GM23248 (cell line): ENCODE measurements at places on chromosomes 7 and 10. TPM values are rescaled to one million over a fixed set of nuclear protein-coding genes. Genes with fewer than 3 reads are reported as not detected.
A peak's percentile ranks its signal among the peaks of the same experiment; 100 is the strongest.

The NPSR1 gene
- not detected in 2 replicates for total RNA-seq

The POLR1F gene
- 12.5 and 15.9 TPM in 2 replicates for total RNA-seq

The MGMT gene
- 15.7 and 28.5 TPM in 2 replicates for total RNA-seq

The ARF5 gene
- 263 and 269 TPM in 2 replicates for total RNA-seq

The BMPER gene
- 85.2 and 97.3 TPM in 2 replicates for total RNA-seq

The FRMPD2 gene
- not detected in 2 replicates for total RNA-seq

DNA sequence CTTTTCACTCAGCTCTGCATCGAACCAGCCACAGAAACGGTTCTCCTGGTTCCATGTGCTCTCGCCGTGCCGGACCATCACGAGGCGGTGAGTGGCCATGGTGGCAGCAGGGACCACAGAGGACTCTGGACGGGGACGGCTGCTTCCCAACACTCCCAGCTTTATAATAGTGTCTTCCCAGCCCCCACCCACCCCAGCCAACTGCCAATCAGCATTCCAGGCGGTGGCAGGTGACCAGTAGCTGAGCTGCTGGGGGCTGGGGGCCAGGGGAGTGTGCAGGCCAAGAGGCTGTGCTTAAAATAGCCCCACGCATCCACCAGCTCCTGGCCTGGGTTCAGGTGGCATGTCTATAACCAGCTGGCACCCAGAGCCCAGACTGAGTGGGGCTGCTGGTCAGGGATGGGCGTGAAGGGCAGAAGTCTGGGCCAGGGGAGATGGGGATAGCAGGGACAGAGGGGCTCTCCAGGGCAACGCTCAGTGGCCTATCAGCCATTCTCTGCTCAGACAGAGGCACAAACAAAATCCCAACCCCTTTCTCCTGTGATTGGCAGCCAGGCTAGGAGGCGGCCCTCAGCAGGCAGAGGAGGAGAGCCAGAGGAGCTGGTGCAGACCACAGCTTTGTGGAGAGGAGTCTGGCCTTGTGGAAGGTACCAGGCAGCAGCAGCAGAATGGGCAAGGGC, at the start of gene PGAM2:
PGAM2 (minus strand) TSS at position 137 of the 680 bp plus-strand sequence; CDS start at position 99, 38 bp downstream.
- 0 out of 2 replicates have a peak, but pooled peaks cover 3% of the 10 kb centered on the region for H3K4me1 ChIP-seq
- no peaks in the 10 kb centered on the region for H3K27me3 ChIP-seq
- H3K4me3 ChIP-seq, result no peak within 1 kb of the TSS
- peak; percentile 30 for DNase-seq
- no peak within 1 kb of the TSS for H3K27ac ChIP-seq

GRCh38 chr10:69434169-69434568, 17.1 kb upstream of the TSPAN15 start:
- peak; percentile 34 for DNase-seq
- peaks cover 13% of the 10 kb centered on the region for H3K4me1 ChIP-seq
- H3K27me3 ChIP-seq, result no peaks in the 10 kb centered on the region
- H3K4me3 ChIP-seq, result no peak overlapping the region
- H3K36me3 ChIP-seq, result no peaks in the 10 kb centered on the region

DNA sequence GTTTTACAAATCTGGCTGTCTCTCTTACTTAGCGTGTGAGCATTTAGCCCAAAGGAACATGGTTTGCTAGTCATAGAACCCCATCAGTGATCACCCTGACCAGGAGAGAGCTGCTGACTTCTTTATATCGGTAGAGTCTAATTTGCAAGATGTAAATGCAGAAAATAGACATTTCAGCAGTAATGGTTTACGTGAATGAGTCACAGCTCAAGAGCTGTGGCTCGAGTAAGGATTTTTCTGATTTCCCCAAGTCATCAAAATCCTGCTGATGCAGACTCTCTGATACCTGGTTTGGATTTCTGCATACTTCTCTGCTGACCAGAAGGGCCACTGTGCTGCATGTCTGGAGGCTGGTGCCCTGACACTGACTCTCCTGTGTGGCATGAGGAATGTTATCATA, 25.7 kb downstream of the NUB1 start:
- no peaks in the 10 kb centered on the region for H3K27me3 ChIP-seq
- peak; percentile 59 for DNase-seq
- H3K27ac ChIP-seq, result peak overlapping the region; percentile 55; the same call in 1 of the 2 replicates
- H3K4me3 ChIP-seq, result no peak overlapping the region
- peaks cover 29% of the 10 kb centered on the region for H3K4me1 ChIP-seq

- DNase-seq, result no peak
- H3K4me1 ChIP-seq, result peaks cover 31% of the 10 kb centered on the region
- no peaks in the 10 kb centered on the region for H3K27me3 ChIP-seq
- H3K4me3 ChIP-seq, result no peak overlapping the region
Measured at GRCh38 chr10:61460835-61461234, 7.7 kb upstream of the TMEM26 start.

The PANK1 gene
- total RNA-seq, result 3.6 and 4.6 TPM in 2 replicates

DNA sequence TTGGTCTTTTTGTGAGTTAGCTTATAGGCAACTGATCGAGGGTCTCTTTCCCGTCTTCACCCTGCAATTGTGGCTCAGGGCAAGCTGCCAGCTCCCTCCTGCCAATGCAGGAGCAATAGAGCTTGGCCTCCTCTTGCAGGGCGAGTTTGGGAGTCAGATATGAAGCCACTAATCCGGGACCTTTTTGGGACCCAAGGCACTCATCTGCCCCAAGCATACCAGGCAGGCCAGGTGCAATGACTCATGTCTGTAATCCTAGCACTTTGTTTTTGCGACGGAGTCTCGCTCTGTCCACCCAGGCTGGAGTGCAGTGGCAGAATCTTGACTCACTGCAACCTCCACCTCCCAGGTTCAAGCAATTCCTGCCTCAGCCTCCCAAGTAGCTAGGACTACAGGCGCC, 21.1 kb downstream of the LIMK1 start:
- H3K4me3 ChIP-seq, result no peak overlapping the region
- peaks cover 8% of the 10 kb centered on the region for H3K4me1 ChIP-seq
- no peak overlapping the region for H3K27ac ChIP-seq
- no peaks in the 10 kb centered on the region for H3K27me3 ChIP-seq
- no peak for DNase-seq
- peaks cover 1% of the 10 kb centered on the region; the same call in 1 of the 2 replicates for H3K36me3 ChIP-seq

- no peak overlapping the region for H3K27ac ChIP-seq
- H3K4me1 ChIP-seq, result no peaks in the 10 kb centered on the region
- H3K4me3 ChIP-seq, result no peak overlapping the region
- no peak for DNase-seq
- H3K36me3 ChIP-seq, result no peaks in the 10 kb centered on the region
Measured at GRCh38 chr10:71394926-71395562, 1.7 kb upstream of the CDH23 start.

DNA sequence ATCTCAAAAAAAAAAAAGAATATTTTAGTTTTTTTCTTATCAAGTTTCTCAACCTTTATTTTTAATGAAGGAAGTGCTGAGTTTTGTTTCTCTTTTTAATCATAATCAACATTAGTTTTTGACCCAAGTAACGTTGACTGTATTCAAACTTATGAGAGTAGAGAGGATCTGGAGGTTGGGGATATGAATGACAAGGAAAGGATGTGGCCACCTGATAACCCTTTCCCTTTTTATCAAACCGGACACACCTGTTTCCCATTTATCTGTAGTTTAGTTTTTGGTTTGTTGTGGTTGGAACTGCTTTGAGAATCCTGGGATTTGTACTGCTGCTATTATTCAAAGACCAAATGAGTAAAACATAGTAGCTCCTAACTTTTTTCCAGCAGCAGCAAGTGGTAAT, 38.6 kb downstream of the HACD1 start:
- DNase-seq, result no peak
- no peaks in the 10 kb centered on the region for H3K4me1 ChIP-seq
- H3K27me3 ChIP-seq, result no peaks in the 10 kb centered on the region
- no peak overlapping the region for H3K27ac ChIP-seq

- H3K27ac ChIP-seq, result no peak overlapping the region
- no peaks in the 10 kb centered on the region for H3K27me3 ChIP-seq
- no peak for DNase-seq
Measured at GRCh38 chr7:158766570-158767281, 62.1 kb upstream of the NCAPG2 start.

The NEBL gene
- total RNA-seq, result not detected in 2 replicates

- no peak for DNase-seq
- H3K27ac ChIP-seq, result no peak overlapping the region
- no peak overlapping the region for H3K4me3 ChIP-seq
- no peaks in the 10 kb centered on the region for H3K36me3 ChIP-seq
Measured at GRCh38 chr10:82084904-82085303, 209.9 kb downstream of the NRG3 start.

- DNase-seq, result no peak
- H3K36me3 ChIP-seq, result no peaks in the 10 kb centered on the region
- H3K4me1 ChIP-seq, result no peaks in the 10 kb centered on the region
Measured at GRCh38 chr7:137206770-137207169, 136.8 kb downstream of the PTN start.

The TNRC18 gene
- 47.4 and 51.8 TPM in 2 replicates for total RNA-seq

The GBX1 gene
- total RNA-seq, result not detected in 2 replicates

The RELN gene
- total RNA-seq, result 0.38 and 0.97 TPM in 2 replicates

- H3K36me3 ChIP-seq, result no peaks in the 10 kb centered on the region
- no peak overlapping the region for H3K4me3 ChIP-seq
- H3K27ac ChIP-seq, result peak overlapping the region; percentile 95
- peak; percentile 97 for DNase-seq
Measured at GRCh38 chr7:33807779-33808482, 97.4 kb upstream of the BMPER start.

The PDGFA gene
- 8.4 and 9.4 TPM in 2 replicates for total RNA-seq

- no peaks in the 10 kb centered on the region for H3K27me3 ChIP-seq
- H3K4me1 ChIP-seq, result peaks cover 11% of the 10 kb centered on the region
- H3K4me3 ChIP-seq, result no peak overlapping the region
- no peak overlapping the region for H3K27ac ChIP-seq
Measured at GRCh38 chr10:102302611-102303010, 57.3 kb downstream of the GBF1 start.

DNA sequence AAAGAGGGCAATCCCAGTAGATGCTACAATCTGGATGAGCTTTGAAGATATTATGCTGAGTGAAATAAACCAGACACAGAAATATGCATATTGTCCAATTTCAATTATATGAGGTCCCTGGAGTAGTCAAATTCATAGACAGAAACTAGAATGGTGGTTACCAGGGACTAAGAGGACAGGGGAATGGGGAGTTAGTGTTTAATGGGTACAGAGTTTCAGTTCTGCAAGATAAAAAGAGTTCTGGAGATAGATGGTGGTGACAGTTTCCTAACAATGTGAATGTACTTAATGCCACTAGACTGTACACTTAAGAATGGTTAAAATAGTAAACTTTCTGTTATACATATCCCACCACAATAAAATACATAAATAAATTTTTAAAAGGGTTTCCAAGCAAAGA, 236.6 kb downstream of the ELMO1 start:
- H3K4me1 ChIP-seq, result no peaks in the 10 kb centered on the region
- H3K36me3 ChIP-seq, result no peaks in the 10 kb centered on the region
- no peak overlapping the region for H3K27ac ChIP-seq
- no peak overlapping the region for H3K4me3 ChIP-seq

DNA sequence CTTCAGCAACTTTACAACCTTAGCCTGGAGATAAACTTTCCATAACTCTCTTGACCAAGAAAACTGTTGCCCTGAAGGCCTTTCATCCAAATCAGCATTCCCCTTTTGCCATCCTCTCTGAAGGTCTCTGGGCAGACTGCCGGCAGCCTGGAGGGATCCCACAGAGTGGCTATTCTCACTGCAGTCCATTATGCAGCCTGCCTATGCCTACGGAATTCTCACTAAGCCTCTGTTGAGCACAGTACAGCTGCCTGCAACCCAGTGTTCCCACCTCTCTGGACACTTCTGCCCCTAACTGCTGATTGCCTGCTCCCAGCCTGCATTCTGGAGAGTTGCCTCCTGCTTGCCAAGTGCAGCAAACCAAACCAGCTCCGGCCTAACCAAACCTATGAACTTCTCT, 548.9 kb upstream of the STEAP1 start:
- H3K4me1 ChIP-seq, result no peaks in the 10 kb centered on the region
- no peaks in the 10 kb centered on the region for H3K36me3 ChIP-seq
- H3K27me3 ChIP-seq, result no peaks in the 10 kb centered on the region
- no peak for DNase-seq
- H3K4me3 ChIP-seq, result no peak overlapping the region

- no peak overlapping the region for H3K4me3 ChIP-seq
- no peaks in the 10 kb centered on the region for H3K4me1 ChIP-seq
- peaks cover 9% of the 10 kb centered on the region for H3K27me3 ChIP-seq
- H3K27ac ChIP-seq, result no peak overlapping the region
- no peaks in the 10 kb centered on the region for H3K36me3 ChIP-seq
Measured at GRCh38 chr7:30671793-30672465, 10.3 kb downstream of the CRHR2 start.

The ANAPC16 gene
- 61.1 and 69.6 TPM in 2 replicates for total RNA-seq

- no peak overlapping the region for H3K4me3 ChIP-seq
- no peak for DNase-seq
- no peaks in the 10 kb centered on the region for H3K27me3 ChIP-seq
- no peak overlapping the region for H3K27ac ChIP-seq
- no peaks in the 10 kb centered on the region for H3K4me1 ChIP-seq
Measured at GRCh38 chr7:22202141-22202540, 154.8 kb downstream of the RAPGEF5 start.

The OR2A12 gene
- total RNA-seq, result not detected in 2 replicates
